NCI-H1417 (cell line): ENCODE measurements at places on chromosomes 3 and 15.

DNA sequence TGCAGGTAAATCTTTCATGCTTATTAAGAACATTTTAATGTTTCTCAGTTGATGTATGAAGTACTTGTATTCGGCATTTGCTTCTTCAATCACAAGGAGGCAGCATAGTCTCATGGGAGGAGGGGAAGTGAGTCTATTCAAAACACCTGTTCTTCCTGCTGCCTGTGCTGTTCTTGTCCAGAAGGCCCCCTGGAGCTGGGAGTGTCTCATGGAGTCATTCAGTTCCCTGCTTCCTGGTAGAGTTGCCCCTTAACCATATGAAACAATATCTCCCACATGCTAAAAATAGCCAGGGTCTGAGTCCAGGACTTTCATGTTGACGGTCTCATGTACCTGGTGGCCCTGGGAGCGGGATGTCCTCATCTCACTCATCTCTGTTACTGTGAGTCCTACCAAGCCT is 15.5 kb upstream of the PPP1R2 start:
- DNase-seq: peak; percentile 48

DNA sequence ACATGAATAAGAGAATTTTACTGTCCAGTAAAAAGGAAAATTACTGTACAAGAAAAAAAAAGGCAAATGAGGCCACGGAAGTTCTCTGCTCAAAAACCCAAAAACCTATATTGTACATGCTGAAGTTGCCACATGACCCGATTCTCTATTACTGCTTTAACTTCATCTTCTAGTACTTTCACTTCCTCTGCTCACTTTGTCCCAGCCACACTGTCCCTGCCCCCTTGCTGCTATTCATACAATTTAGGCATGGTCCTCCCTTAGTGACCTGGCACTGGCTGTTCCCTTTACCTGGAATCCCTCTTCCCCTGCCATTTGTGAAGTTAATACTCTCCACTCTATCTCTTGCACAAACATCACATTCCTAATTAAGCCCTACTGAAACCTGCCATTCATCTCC is 457.4 kb downstream of the MAGI1 start:
- DNase-seq: no peak

DNA sequence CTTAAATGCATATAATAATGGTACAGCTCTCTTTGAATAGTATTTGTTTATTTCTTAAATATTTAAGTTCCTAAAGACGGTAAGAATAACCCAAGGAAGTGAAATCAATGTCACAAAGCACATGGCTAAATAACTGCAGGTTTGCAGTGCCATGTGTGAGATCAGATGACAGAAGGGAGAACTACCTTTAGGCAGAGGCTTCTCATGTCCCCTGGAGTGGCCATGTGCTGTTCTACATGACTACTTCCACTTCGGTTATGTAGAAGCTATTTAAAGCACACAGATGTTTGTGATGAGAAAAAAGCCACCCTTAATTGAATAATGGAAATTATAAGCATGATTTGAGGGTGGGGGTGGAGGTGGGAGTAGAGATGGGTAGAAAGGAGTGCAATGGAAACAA is 109.1 kb downstream of the UBE3A start:
- DNase-seq: no peak

GRCh38 chr15:35530698-35531097 is 15.3 kb downstream of the DPH6 start:
- DNase-seq: no peak

DNA sequence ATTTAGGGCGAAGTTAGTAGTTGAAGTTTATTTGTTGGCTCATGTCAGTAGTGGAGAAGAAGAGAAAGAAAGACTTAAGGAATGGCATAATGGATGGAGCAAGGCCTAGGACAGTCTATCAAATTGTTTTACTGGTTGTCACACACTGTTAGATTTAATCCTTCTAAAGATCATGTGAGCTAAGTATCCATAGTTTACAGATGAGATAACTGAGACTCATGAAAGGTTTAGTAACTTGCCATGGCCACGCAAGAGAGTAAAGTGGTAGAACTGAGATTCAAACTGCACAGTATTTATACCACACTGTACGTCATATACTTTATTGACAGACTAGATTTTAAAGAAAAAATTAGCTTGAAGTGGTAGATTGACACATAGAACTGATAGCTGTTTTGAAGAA is 11.4 kb downstream of the SPRED1 start:
- no peak for DNase-seq

- DNase-seq: peak; percentile 88
Measured at GRCh38 chr3:78497021-78497420, 1270.8 kb downstream of the ROBO1 start.

GRCh38 chr3:122074621-122075265 is 19.6 kb downstream of the CD86 start:
- DNase-seq: no peak

GRCh38 chr3:171375666-171376595 is 84.3 kb downstream of the TNIK start:
- no peak for DNase-seq

DNA sequence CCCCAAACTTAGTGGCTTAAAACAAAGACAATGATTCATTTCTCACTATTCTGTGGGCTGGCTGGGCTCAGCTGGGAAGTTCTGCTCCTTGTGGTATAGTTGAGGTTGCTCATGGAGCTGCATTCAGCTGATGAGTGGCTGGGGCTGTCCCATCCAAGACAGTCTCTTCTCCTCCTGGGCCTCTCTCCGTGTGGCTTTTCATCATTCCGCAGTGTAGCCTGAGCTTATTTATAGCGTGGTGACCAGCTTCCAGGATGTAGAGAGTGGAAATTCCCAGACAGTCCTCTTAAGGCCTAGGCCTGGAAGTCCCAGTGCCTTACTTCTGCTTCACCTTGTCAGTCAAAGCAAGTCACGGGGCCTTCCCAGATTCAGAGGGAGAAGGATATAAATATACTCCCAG is 136.7 kb upstream of the DAZL start:
- DNase-seq: no peak

DNA sequence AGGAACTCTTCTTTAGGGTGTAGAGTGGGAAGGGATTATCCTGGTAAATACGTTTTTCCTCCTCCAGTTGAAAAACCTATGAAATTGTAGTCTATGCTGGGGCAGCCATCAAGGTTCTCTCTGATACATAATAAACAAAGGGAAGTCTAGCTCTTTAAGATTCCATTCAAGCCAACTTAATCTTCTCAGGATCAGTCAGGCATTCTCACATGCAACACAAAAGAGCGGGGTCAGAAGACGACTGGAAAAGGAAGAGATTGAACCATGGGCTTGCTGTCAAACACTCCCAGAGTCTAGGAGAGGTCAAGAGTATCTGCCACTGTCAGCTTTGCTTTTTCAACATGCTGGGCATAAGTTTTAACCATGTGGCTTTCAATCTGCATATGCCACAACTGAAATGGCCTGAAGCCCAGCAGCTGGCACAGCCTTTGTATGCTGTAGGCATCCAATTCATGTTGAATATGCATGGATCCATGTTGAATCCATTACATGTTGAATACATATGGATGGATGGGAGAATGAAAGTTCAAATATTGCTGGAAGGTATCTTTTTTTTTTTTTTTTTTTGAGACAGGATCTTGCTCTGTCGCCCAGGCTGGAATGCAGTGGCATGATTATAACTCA is 8.5 kb downstream of the TRAT1 start:
- no peak for DNase-seq

- DNase-seq: peak; percentile 80
Measured at GRCh38 chr3:156160647-156161046, 40.3 kb downstream of the KCNAB1 start.

DNA sequence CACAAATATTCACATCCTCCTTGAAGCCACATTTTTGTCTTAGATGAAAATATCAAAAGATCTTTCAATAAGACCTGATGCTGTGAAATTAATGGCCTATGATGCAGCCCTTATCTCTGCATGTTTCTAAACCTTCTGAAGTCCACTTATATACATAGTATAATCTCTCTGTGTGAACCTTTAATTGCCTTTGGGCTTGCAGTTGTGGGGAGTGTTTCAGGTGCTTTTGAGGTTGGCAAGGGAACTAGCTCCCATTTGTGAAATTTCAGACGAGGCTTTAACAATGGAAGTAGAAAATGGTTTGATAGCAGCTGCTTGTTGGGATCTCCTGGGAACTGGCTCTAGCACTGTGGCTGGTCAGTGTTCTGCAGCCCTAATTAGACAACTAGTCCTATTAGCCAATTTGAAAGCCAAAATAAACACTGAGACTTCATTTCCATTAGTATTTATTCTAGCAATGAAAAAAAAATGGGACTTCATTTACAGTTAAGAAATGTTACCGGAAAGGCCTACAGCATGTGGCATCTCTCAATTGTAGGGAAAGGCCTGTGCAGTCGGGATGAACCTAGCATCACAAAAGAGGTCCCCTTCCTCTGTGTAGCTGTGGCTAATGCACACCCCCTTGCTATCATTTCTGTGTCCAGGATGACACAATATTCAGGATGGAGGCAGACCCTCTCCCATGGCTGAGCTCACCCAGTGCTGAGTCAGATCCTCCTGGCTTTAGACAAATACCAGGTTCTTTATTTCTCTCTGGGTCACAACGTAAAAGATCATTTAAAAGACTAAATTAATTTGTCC is 140.7 kb upstream of the TRIM42 start:
- peak; percentile 17 for DNase-seq

DNA sequence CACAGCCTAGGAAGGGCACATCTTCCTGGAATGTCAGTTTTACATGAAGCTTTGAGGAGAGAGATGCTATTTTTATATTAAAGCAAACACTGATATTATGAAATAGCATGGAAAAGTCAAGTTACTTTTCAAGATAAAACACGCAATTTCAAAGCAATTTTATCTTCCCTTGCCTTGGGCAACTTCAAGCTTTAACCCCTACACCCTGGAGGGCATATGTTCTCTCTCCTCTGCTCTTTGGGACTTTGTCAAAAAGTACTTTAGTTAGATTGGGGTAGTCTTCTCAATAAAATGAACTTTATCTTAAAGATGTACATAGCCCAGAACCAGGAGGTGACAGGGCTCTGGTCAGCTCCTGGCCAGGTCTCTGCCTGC is 86.9 kb upstream of the PLXNA1 start:
- DNase-seq: no peak

- no peak for DNase-seq
Measured at GRCh38 chr15:83158393-83158792, 49.2 kb downstream of the HDGFL3 start.

DNA sequence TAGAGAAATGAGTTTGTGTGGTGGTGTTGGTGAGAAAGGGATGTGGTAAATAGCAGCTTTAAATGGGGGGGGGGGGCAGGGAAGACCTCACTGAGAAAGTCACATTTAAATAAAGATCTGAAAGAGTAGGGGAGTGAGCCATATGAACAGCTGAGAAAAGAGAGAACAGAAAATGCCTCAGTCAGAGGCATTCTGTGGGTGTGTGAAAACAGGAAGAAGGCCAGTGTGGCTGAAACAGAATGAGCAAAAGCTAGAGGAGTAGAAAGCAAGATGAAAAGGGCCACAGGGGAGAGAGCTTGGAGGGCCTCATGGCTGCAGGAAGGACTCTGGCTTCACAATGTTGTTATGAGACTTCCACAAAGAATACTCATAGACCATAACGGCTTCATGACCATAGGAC is 783.3 kb downstream of the ZPLD1 start:
- no peak for DNase-seq

- peak; percentile 9 for DNase-seq
Measured at GRCh38 chr3:133821767-133822638, 16.4 kb downstream of the SRPRB start.

DNA sequence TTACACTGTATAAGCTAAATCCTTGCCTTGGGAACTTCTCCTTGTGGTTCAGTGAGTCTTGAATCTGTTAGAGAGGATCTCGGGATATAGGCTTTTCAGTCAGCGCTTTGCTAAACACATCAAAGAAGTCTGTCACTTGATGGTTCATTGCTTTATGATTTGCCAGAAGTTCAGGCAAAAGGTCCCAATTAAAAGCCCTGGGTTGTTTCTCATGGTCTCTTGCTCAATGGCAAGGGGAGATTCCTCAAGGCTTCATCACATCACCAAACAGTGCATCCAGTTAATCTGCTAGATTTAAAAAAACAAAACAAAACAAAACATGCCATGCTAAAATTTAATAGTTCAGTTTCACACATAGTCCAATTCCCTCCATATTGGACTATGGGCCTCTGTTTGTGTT is 114.8 kb downstream of the FILIP1L start:
- no peak for DNase-seq

DNA sequence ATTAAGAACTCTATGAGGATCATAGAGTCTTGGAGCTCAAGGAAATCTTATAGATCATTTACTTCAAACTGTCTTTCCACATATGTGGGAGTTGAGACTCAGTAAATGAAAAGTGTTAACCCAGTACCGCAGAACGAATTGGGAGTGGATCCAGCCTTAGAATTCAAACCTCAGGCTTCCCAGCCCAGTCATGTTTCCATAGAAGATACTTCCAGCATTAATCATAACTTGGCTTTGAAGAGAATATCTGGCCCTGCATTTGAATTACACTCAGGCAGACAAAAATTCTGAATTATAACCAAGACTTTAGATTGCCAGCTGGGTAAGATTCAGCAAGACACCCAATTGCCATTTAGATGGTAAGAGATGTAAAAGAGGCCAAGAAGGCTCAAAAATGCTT is 972.0 kb downstream of the TUSC7 start:
- no peak for DNase-seq

DNA sequence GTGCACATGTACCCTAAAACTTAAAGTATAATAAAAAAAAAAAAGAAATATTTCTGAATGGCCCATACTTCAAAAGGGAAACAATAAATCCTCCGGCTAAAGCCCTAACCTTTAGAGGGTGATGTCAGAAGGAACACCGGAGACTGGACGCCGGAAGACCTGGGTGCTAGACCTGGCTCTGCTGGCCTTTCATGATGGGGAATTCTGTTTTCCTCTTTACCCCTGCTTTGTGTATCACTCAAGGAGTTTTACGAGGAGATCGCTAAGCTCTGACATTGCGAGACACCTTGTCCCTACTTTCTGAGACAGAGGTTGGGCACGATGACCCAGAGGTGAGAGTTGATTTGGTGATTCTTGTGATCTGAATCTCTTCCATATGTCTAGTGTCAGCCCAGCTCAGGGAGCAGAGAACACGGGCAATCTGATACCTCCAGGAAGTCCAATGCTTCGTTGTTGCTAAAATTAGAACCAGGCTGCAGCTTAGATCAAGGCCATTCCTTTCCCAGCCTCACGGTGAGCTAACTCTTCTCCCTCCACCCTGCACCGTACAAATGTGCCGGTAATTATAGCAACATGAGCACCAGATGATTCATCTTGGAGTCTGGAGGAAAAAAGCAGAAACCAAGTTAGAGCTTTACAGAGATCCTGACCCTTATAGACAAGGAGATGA is 42.0 kb upstream of the CFAP161 start:
- DNase-seq: peak; percentile 5

- peak; percentile 85 for DNase-seq
Measured at GRCh38 chr15:66505430-66505811, 295 bp downstream of the ZWILCH start.

- peak; percentile 88 for DNase-seq
Measured at GRCh38 chr15:77959432-77959879, 118.1 kb downstream of the TBC1D2B start.
